ENCODE measurements at places on chromosomes 5 and 9.

DNA sequence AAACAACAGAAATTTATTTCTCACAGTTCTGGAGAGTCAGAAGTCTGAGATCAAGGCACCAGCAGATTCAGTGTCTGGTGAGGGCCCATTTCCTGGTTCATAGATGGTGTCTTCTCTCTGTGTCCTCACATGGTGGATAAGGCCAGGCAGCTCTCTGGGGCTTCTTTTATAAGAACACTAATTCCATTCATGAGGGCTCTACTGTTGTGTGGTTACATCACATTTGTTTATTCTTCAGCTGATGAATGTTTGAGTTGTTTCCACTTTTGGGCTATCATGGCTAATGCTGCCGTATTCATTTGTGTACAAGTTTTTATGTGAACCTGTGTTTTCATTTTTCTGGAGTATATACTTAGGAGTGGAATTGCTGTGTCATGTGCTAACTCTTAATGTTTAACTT is 35.2 kb downstream of the DDX4 start:
- no peak for DNase-seq

DNA sequence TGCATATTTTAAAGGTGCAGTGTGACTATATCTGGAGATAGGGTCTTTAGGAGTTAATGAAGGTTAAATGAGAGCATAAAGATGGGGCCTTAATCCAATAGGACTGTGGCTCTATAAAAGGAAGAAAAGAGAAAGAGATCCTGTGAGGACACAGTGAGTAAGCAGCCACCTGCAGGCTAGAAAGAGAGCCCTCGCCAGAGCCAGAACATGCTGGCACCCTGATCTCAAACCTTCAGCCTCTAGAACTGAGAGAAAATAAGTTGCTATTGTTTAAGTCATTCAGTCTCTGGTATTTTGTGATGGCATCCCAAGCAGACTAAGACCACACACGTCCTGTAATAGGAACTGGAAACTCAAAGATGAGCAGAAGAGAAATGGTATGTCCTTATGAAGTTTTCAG is 41.0 kb downstream of the RNF180 start:
- DNase-seq = no peak

DNA sequence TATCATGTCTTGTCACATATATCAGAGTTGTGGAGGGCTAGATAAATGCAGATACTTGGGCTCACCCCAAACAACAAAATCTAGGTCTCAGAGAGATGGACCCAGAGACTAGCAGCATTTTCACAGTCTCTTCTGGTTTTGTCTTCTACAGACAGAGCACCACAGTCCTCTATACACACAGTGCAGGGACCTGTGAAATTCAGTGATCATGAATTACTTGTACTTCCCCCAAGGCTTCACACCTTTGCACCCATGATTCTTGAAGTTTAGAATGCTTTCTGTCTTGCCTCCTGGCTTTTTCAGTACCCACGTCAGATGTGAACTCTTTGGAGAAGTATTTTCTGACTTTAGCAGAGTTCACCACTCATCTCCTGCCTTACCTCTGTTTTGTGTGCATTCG is 371.5 kb upstream of the PRR16 start:
- no peak for DNase-seq

DNA sequence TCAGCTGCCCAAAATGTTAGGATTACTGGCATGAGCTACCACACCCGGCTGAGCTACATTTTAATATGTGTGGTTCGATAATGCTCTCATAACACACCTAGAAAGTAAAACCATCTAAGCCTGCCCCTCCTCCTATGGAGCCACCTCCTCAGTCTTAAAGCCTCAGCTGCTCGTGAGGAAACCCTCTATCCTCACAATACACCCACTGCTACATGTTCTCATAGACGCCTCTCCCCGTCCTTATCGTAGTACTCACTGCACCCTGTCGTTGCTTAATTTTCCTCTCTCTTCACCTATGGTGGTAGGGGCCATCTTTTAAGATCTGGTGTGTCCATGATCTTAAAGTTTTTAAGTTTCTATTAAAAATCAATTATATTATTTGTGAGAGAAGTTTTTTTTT is 72.9 kb downstream of the RCL1 start:
- DNase-seq = no peak

- no peak for DNase-seq
Measured at GRCh38 chr5:3217771-3218495, 377.7 kb upstream of the IRX1 start.

DNA sequence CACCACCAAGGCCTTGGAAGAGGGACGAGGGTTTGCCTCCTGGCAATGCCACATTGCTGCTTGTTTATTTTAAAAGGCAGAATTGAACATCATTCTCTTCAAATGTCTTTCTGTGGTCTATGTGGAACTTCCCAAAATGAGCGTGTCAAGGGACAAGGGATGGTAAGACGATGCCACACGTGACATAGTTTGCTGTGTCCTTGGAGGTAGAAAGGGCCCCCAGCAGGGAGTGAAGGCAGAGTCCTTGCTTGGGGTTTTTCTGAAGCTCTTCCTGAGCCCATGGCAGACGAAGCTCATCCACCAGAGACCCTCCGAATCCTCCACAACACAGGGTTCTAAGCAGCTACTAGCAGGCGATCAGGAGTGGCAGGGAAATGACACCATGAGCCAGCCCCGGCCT is 28.3 kb downstream of the PRRX2 start:
- no peak for DNase-seq

DNA sequence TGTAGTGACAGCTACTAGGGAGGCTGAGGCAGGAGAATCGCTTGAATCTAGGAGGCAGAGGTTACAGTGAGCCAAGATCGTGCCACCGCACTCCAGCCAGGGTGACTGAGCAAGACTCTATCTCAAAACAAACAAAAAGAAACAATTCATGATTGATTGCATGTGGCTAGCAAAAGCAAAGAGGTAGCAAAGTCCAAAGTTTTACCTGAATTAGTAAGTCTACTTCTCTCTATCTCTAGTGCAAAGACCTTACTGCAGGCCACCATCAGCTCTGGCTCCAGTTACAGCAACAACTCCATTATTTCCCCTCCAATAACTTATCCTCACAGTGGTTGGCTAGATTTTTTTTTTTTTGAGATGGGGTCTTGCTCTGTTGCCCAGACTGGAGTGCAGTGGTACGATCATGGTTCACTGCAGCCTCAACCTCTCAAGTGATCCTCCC is 6.2 kb upstream of the SAR1B start:
- no peak for DNase-seq

DNA sequence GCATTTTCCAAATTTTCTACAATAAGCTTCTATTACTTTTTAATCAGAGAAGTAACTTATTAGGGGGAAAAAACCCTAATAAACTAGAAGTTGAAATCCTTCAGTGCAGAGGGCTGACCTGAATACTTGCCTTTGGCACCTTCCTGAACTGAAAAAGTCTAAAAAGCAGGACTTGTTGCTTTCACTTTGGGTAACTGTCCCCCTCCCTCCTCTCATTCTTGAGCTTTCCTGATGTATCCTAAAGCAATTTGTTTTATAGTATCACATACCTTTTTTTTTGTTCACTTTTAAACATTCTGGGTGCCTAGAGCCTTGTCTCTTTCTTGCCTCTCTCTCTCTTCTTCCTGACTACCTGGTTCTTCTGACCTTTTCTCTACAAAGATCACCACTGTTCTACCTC is 64.0 kb upstream of the ERBIN start:
- DNase-seq = no peak

DNA sequence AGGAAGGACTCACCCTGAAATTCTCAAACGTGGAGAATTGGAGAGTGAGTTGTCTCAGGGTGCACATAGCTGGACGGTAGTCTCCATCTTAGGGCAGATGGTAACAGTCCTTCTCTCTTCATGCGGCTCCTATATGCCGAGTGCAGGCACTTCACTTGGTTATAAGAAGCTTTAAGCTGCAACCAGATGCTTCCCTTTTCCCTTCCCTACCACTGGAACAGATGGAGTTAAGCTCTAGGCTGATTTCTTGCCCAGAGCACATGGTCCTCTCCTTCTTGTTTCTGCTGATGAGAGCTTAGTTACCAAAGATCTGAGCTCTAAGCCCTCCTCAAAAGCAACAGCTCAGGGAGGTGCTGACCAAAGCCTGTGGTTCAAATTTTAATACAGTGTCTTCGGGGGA is 355.7 kb downstream of the ARHGEF28 start:
- no peak for DNase-seq
